ENCODE measurements at places on chromosomes 2 and 18.
A peak's percentile ranks its signal among the peaks of the same experiment; 100 is the strongest.

DNA sequence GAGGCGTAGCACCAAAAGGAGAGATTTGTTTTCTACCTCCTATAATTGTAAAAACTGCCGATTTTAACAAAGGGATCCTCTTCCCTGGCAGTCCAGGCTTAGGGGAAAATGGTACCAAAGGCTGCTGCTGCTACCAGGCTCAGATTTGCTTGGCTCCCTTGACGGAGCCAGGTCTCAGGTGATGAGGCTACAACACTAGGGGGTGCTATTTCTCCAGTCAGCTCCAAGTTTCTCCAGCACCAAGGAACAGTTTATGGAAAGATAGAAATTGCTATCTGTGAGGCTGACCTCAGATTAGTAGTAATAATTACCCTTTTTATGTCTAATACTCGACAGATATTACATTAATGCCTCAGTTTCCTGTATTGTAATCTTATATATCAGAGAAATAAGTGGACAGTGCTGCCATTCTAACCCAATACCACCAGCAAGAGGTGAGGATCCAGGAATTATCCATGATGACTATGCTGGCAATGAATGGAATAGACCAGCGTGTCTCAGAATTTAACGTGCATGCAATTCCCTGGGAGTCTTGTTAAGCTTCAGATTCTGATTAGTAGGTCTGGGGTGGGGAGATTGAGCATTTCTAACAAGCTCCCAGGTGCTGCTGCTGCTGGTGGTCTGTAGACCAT, 111.3 kb downstream of the ESCO1 start:
- peak; percentile 11 for DNase-seq

- DNase-seq, result no peak
These were observed 414.0 kb upstream of the FANCL start for GRCh38 chr2:58655152-58655551.

DNA sequence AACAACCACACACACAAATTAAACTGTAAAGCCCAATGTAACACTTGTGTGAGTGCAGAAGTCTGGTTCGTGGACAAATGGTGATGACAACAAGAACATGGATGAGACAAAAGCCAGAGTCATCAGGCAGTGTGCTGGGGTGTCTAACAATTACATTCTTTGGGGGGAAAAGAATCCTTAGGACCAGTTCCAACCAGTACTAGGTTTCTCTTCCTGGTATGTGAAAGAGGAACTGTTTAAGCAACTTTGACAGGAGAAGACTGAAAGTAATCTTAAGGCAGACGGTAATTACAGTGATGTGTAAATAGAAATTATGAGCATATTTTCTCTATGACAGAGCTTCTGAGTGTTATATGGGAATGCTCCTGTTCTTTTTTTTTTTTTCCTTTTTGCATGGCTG, 133.4 kb downstream of the AFF3 start:
- DNase-seq, result peak; percentile 69

DNA sequence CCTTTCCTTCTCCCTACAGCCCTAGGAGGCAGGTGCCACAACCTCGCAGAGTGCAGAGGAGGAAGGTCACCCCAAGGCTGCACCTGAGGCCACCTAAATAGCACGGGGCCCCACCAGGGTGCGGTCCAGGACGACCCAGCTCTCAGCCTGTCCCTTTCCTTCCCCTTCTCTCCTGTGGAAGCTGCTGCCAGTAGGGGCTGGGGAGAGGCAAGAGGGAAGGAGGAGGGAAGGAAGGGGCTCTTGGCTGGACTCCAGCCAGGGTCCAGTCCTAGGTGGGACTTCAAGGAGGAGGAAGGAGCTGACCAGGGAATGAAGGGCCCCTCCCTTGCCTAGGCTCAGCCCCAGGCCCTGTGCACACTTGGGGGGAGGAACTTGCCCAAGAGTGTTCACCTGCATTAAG, 11.1 kb downstream of the CRACDL start:
- DNase-seq, result no peak

GRCh38 chr2:167814881-167815718, 432.3 kb downstream of the STK39 start:
- DNase-seq, result no peak

DNA sequence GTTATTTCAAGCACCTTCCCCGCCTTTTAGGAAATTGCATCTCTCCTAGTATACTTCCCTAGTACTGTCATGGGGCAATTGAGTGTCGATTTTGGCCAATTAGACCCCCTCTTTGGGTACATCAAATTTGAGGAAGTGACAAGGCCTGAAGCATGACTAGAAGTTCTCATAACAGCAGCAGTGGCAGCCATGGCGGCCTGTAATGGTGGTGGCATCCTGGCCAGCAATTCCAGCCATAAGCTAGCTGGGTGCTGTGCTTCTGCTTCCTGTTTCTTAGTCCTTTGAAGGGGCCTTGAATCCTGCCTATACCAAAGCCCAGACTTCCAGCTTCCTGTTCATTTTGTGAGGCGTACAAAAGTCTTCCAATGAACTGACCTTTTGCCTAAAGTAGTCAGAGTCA, 523.1 kb downstream of the PLCL1 start:
- DNase-seq, result no peak

DNA sequence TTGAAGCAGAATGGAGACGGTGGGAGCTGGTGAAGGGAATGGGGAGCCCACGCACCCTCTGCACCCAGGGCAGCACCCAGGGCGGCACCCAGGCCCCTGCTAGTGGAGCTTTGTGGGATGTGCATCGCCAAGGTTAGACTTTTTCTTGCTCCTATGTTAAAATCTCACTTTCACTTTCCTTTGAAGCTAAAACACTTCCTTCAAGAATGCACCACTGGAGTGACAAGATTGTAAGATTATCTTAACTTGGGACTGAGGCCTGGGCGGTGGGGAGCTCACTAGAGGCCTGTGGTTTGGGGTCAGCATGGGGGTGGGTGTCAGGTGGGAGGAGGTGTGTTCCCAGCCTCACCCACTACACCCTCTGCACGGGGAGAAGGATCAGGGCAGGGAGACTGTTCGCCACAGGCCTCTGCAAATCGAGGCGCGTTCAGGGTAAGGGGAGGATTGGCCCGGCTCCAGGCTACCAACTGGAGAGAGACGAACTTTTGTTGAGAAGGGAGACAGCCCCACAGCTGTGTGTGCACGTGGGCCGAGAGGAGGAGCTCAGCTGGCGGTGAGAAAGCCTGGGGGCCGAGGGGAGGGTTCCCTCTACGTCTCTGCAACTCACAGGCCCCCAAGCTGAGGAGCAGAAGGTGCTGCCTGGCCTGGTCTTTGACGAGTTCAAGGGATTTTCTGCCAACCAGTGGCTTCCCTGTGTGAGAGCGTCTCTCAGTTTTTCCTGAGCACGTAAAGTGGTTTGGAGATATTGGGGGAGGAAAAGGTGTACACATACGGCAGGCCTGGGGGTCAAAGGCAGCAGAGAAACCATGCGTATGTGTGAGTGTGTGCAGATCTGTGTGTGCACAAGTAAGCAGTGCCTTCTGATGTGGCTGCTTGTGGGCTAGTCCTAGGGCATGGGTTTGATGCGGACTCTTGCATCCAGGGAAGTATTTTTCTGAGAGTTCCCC, 147.7 kb downstream of the KLHL29 start:
- peak; percentile 31 for DNase-seq

- DNase-seq, result no peak
These were observed 3.5 kb downstream of the ASPRV1 start for GRCh38 chr2:69957965-69958364.

DNA sequence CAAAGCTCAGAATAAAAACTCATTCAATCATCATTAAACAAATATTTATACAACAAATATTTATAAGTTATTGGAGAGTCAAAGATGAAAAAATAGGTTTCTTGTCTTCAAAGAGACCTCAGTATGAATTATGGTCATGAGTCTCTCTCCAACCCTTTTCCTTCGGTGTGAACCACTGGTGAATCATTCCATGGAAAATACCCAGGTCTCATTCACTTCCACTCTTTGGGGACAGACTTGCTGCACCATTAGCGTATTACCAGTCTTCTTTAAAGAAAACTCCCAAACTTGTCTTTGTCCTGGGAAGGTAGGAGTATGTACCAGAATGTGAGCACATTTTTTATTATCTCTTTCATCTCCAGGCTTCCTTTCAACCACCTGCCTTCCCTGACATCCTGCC, 257.4 kb upstream of the RBMS1 start:
- DNase-seq, result no peak

DNA sequence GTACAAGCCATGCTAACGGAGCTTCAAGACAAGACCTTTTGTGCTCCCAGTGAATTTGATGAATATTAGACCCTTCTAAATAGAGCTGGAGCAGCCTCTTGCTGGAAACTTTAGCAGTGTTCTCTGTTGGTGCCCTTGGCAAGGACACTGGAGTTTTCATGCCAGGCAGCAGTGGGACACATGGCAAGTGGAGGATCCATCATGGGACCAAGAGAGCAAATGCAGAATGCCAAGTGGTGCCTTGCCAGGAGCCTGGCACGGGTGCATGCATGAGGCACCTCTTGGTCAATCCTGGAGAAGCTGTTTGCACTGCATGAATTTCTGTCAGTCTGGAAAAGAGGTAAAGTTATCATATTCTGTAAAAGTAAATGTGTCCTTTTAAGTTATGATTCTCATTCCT, 59.1 kb downstream of the NETO1 start:
- no peak for DNase-seq

DNA sequence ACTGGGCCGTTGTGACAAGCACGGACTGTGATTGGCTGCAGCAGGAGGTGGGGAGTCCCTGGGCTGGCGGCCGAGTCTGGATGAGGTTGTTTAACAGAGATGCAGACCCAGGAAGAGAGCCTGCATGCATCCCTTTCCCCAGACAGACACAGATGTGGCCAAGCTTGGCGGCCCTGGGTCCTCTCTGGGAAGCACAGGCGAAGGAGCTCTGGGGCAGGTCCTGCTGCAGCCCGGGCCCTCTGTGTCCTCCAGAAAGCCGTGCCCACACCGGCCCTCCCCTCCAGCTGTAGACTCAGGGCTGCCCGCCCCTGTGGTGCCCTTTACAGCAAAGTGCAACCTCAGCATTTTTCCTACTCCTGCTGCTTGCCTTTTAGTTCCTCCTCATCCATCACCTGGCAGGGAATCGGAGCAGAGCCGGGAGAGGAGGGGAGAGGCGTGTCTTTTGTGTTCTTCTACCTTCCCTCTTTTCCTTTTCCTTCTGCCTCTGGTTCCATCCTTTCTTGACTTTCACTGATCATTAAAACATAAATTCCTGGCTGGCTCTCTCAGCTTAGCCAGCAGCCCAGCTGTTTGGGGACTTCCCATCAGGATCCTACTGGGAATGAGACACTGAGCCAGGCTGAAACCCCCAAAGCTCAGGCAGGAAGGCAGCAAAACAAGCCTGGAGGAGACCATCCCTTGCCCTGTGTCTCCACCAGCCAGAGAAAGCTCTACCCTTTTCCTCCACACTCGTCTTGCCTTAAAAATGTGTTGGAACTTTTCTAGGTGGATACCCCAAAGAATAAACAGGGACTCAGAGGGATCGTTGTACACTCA, 75.0 kb downstream of the CTIF start:
- DNase-seq, result peak; percentile 59

- no peak for DNase-seq
These were observed 582.2 kb upstream of the DDX18 start for GRCh38 chr2:117232305-117232704.

DNA sequence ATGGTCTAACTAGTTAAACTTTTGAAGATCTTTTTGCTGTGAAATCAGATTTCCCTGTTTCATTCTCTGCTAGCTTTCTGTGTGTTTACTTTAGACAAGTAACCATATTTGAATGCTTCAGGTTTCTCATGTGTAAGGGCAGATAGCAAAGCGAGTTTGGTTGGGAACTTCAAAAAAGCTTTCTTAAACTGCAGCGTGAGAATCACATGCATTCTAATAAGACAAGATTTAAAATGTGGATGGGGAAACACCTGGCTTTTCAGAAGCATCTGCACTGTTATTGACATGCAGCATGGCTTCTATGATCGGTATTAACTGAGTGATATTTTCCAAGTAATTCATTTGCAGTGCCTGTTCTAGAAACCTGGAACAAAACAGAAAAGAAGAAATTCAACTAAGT, 119.3 kb downstream of the ABCA12 start:
- no peak for DNase-seq

GRCh38 chr2:239717706-239718105, 307.4 kb downstream of the NDUFA10 start:
- DNase-seq, result no peak

DNA sequence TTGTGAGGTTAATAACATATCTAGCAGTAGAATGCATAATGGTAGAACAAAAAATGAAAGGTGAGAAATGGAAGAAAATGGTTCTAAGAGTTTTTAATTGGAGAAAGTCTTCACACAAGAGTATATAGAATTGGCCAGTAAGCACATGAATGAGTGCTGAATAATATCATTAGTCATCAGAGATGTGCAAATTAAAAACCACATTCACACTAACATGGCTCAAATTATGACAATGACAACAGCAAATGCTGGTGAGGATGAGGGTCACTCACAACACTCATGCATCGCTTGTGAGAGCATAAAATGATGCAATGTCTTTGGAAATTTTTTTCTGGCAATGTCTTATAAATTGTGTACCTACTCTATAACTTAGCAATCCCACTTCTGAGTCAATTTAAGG, 1355.4 kb upstream of the ACVR2A start:
- no peak for DNase-seq

DNA sequence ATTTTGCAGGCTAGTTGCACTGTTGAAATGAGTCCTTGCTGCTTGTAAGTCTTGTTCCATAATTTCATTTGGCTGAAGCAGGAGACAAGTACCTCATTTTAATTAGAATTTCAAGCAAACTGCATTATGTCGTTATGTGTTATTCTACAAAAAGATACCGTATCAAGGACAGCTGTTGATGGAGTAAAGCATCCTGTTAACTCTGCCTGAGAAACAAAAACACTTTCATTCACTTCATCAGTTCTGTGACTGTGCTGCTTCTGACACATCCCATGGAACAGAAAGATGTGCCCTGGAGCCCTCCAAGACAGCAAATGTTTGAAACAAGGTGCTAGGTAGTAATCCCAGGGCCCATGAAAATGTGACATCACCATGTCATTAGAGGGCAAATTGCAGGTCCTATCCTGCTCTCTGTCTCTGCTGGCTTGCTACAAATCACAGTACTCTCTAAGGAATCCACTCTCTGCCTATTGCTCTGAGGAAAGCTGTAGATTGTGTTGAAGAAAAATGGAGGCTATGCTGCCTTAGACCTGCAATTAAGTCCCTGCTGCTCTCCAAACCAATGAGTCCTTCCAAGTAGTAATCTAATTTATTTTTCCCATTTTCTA, 209.7 kb upstream of the PARD3B start:
- peak; percentile 32 for DNase-seq

Measured in umbilical cord (tissue), 2 donors.